Activated T-cell treated with anti-CD3 and anti-CD28 coated beads, Interleukin-2, amount 50 U/mL, for 72 hours (primary cell): ENCODE measurements at places on chromosomes 11 and 22. TPM values are rescaled to one million over a fixed set of nuclear protein-coding genes. Genes with fewer than 3 reads are reported as not detected.

DNA sequence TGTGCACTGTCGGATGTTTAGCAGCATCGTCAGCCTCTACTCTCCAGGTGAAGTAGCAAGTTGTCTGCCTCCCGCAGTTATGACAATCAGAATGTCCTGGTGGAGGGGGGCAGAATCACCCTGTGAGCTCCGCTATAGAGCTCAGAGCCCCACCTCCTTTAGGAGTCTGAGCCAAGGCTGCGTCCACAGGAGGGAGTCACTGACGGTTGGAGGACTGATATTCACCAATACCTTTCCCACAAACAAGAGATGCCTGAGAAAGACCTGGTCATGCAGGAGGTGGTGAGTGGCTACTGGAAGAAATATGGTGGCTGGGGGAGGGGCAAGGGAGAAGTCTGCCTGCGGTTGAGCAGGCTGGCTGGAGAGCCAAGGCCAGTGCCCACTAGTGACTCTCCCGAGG, 41.7 kb upstream of the ADA2 start:
- no peak for DNase-seq
- no peaks in the 10 kb centered on the region for H3K27me3 ChIP-seq
- no peaks in the 10 kb centered on the region for H3K36me3 ChIP-seq
- H3K4me1 ChIP-seq: peaks cover 40% of the 10 kb centered on the region
- H3K27ac ChIP-seq: no peak overlapping the region
- no peak overlapping the region for H3K4me3 ChIP-seq

- peak overlapping the region; percentile 97 for H3K27ac ChIP-seq
- peaks cover 13% of the 10 kb centered on the region for H3K36me3 ChIP-seq
- H3K4me1 ChIP-seq: peaks cover 95% of the 10 kb centered on the region
- peak overlapping the region; percentile 94 for H3K4me3 ChIP-seq
These were observed 135.2 kb downstream of the MAML2 start for GRCh38 chr11:96207459-96208449.

DNA sequence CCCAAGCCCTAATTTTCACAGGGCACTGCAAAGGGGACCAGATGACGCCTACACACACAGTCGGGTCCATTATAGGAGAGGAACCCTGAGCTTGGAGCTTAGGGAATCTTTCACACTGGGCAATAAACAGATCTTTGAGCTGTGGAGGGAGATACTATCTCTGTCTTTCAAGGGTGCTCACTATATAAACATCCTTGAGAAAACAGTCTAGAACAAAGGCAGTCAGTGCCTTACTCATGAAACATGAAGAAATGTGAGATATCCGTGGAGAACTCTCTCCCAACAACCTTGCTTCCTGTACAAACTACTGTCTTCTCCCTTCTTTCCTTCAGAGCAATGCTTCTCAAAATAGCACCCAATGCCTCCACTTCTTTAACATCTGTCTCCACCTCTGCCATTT, 109.0 kb upstream of the APOA1 start:
- peaks cover 26% of the 10 kb centered on the region for H3K4me1 ChIP-seq
- no peak for DNase-seq
- no peak overlapping the region for H3K4me3 ChIP-seq
- H3K27me3 ChIP-seq: no peaks in the 10 kb centered on the region
- no peak overlapping the region for H3K27ac ChIP-seq
- H3K36me3 ChIP-seq: peaks cover 4% of the 10 kb centered on the region

GRCh38 chr11:9210224-9210921, 54.8 kb downstream of the DENND5A start:
- peaks cover 4% of the 10 kb centered on the region for H3K36me3 ChIP-seq
- H3K27me3 ChIP-seq: no peaks in the 10 kb centered on the region
- peak overlapping the region; percentile 73 for H3K4me3 ChIP-seq
- H3K4me1 ChIP-seq: peaks cover 66% of the 10 kb centered on the region
- no peak for DNase-seq

DNA sequence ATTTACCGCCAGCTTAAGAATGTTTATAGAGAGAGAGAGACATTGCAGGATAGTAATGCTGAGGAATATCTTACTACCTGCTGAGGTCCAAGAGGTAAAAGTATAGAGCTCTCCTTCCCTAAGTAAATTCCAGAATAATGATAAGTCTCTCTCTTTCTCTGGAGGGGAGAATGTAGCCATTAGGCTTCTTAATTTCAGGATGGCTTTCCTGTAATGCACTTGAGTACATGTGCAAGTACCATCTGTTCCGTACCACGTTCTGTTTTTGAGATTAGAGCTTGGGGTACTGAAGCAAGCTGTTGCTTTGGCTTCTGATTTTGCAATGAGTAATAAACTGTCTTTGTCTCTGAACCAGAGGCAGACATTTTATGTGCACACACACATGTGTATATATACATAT, 1314.0 kb downstream of the JRKL start:
- H3K27me3 ChIP-seq: no peaks in the 10 kb centered on the region
- H3K4me1 ChIP-seq: no peaks in the 10 kb centered on the region
- H3K27ac ChIP-seq: no peak overlapping the region

DNA sequence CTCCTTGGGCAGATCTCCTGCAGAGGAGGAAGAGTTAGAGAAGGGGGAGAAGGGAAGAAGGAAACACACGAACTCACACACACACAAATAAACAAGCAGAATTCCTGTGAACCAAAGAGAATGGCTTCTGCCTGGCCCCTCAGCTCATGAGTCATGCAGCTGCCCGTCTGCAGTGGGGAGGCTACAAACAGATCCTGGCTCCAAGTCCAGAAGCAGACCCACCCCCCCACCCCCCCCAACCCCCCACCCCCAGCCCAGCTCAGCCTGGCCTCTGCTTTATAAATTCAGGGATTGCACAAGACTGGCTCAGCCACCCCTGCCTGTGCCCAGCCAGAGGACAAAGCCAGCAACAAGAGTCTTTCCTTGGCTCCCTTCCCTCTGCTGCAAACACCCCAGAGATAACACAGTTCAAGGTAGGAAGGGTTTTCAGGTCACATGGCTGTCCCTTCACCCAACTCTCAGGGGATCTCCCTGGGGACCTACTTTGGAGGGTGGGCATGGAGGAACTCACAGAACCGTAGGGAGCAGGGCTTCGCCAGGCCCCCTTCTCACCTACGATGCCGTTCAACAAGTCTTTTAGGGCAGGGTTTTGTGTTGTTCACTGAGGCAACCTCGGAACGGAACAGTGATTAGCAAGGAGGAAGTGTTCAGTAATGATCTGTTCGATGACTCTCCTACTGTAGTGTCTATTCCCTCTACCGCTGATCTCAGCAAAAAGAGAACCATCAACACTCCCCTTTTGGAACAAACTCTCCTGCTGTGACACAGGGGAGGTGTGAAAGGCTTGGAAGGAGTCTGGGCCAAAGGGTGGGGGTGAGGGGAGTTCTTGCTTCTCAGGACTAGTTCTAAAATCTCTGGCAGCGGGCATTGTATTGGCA, 35.5 kb downstream of the RPL27A start:
- no peak for DNase-seq
- no peaks in the 10 kb centered on the region for H3K27me3 ChIP-seq
- peaks cover 7% of the 10 kb centered on the region for H3K4me1 ChIP-seq
- no peak overlapping the region for H3K27ac ChIP-seq
- H3K36me3 ChIP-seq: no peaks in the 10 kb centered on the region
- H3K4me3 ChIP-seq: no peak overlapping the region

GRCh38 chr22:27825174-27825573, 23.6 kb upstream of the MN1 start:
- H3K4me3 ChIP-seq: no peak overlapping the region
- H3K36me3 ChIP-seq: peaks cover 5% of the 10 kb centered on the region
- no peaks in the 10 kb centered on the region for H3K4me1 ChIP-seq
- DNase-seq: peak; percentile 18
- no peak overlapping the region for H3K27ac ChIP-seq
- H3K27me3 ChIP-seq: no peaks in the 10 kb centered on the region

Gene OR5W2
- not detected for total RNA-seq

Gene UBQLNL
- 0.30 TPM for total RNA-seq

Gene ABCC8
- not detected for total RNA-seq

Gene ELF5
- total RNA-seq: not detected

Gene GGT5
- not detected for total RNA-seq

Gene MMP13
- not detected for total RNA-seq

Gene TYMP
- total RNA-seq: 101 TPM

Gene SYNGR1
- total RNA-seq: 4.4 TPM

Gene TMPRSS4
- not detected for total RNA-seq
